Tibial artery (tissue), 4 donors: ENCODE measurements at places on chromosomes 1 and 21.

DNA sequence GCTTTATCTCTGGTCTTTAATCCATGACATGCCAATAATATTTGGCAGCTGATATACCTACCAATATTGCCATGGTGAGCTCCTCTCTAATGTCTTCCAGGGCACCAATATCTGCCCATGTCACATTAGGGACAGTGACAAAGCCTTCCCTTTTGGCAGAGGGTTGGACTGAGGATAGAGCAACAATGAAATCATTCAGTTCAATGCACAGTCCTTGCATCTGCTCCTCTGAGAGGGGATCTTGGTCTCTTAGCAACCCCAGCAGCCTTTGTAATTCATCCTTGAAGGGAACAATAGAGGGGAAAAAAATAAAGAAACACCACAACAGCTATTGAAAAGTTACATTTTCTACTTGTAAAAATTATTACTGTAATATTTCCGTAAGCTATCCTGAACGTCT, 42.3 kb downstream of the NVL start:
- no peak for DNase-seq

DNA sequence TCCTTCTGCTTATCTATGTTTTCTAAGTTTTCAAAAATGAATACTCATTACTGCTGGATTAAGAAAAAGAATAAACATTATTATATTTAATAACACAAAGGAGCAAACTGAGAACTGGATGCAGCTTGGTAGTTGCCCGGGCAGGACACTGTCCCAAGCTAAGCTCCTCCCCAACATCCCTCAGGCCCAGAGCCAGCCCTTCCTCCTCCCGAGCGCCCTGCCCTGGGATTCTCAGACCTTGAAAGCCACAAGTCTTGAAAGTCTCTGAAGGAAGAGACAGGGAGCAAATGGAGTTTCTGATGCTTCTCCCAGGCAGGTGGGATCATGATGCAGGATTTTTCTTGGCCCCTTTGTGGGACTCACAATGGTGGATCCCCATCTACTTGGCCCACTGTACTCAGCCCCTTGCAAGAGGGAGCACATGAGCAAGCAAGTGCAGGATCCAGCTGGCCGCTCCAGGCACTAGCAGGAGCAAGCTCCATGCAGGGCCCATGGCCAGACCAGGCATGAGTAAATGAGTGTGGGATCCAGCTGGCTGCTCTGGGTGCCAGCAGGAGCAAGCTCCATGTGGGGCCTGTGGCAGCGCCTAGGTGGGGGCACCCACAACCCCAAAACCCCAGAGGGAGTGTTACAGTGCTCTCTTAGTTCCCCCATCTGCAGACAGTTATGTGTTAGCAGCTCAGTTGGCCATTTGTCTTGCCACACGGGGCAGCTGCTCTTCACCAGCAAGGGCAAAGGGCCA, 32.1 kb upstream of the RAB4A start:
- no peak for DNase-seq

DNA sequence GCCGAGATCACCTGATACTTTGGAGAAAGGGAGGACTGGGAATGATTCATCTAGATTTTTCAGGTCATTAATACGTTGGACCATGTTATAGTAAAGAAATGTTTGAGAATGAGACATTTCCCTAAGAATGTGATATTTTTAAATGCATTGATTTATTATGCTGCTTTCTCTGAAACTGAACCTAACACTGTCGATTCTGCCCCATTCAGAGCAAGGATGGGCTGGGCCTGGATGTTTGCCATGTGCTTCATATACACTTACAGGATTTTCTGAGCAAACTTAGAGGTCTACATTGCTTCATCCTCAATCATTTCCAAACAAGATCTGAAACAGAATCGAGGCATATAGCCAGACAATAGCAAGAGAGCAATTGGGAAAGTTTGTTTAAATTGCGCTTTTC, 183.3 kb downstream of the CRB1 start:
- DNase-seq: no peak

GRCh38 chr1:61053712-61054600, 28.4 kb upstream of the NFIA start:
- DNase-seq: no peak

- no peak for DNase-seq
Measured at GRCh38 chr1:222794656-222795474, 20.0 kb upstream of the DISP1 start.

DNA sequence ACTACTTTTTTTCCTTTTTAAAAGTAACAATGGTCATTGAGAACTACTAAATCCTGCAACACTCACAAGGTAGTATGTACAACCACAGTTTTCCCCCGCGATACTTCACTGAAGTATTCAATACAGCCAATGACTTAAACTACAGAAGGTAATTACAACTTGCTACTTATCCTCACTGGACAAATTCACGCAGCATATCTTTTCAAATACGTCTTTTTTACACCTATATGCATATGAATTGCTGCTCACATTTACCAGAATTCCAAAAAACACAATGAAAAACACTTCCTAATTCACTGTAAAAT, 12.4 kb downstream of the NRIP1 start:
- no peak for DNase-seq

DNA sequence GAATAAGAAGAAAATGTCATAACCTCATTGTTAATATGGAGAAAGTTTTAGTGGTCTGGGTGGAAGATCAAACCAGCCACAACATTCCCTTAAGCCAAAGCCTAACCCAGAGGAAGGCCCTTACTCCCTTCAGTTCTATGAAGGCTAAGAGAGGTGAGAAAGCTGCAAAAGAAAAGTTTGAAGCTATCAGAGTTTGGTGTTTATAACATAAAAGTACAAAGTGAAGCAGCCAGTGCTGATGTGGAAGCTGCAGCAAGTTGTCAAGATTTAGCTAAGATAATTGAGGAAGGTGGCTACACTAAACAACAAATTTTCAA, 67.6 kb upstream of the BCL9 start:
- DNase-seq: no peak

DNA sequence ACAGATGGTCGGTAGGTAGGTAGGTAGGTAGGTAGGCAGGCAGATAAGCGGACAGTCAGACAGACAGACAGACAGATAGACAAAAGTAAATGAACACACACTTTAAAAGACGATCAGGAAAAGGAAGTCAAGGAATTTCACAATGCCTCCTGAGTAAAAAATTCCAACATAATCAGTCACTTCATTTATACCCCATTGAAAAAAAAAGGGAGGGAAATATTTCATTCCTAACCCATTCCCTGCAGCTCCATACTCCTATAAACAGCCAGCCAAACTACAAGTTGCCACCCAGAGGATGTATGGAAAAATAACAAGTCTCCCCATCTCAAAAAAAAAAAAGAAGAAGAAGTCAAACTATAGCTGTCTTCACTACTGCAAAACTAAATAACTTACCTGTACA, 43.4 kb downstream of the ZZZ3 start:
- DNase-seq: no peak

DNA sequence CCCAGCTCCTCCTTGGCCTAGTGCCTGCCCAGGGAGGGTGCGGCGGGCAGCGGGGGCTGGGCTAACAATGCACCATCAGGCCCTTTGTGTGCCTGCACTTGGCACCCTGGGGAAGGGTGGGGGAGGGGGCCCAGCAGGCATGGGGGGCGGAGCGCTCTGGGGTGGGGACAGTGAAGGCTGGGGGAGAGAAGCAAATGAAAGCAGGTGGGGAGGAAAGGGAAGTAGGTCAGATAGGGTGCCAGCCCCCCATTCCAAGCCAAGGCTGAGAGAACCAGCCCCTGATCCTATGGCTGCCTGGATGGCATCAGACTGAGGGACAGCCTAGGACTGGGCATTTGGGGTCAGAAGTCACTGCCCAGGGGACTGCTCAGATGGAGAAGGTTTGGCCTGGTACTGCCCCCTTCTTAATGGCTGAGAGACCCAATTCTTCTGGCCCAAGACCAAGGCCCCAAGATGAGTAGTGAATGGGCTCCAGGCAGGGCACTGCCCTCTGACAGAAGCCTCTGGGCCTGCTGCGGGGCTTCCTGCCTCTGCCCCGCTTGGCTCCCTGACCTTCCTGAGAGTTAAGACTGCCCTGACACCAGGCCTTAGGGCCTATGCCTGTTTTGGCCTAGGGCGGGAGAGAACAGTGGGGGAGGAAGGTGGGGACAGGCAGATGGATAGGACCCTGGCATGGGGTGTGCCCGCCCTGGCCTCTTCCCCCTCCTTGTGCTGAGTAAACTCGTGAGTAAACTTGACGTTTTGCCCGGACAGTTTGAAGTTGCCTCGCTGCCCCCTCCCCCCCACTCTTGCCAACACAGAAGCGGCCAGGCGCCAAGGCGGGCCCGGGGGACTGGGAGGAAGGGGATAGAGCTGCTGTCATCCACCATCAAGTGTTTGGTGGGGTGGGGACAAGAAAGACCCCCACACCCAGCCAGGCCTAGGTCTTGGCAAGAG, 2.7 kb downstream of the ZBTB7B start:
- peak; percentile 77 for DNase-seq

DNA sequence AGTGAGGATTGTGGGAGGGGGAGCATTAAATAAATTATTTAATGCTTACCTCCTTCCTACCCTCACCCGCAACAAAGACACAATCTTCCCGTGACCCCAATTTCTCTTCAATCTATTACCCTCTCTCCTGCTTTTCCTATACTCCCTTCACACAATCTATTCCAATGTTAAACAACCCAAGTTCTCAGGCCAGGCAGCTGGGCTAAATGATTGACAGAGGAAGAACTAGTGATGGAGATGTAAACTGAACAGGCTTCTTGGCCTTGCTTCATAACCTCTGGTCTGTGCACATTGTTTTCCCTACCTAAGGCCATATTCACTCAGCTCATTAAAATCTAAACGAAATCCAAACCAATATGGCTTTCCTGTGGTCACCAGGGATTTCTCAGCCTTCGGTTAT, 3.9 kb upstream of the RCC1 start:
- no peak for DNase-seq

DNA sequence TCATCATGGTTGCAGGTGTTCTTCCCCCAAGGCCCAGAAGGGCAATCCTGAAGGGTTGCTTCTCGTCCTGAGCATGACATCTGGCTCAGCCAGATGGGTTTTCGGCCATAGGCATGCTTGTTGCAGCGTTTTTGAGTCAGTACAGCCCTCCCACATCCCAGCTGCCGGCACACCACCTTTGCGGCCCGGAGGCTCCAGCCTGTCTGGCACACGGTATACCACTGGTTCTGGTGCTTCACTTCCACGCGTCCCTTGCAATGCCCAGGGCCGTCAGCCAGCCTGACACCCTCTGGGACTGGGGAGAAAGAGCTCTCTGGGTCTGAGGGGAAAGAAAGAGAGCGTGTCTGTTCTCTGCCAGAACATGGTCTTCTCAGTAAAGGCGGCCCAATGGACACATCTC, 7.2 kb downstream of the CD5L start:
- no peak for DNase-seq

GRCh38 chr1:246142320-246142893, 364.7 kb downstream of the SMYD3 start:
- no peak for DNase-seq

DNA sequence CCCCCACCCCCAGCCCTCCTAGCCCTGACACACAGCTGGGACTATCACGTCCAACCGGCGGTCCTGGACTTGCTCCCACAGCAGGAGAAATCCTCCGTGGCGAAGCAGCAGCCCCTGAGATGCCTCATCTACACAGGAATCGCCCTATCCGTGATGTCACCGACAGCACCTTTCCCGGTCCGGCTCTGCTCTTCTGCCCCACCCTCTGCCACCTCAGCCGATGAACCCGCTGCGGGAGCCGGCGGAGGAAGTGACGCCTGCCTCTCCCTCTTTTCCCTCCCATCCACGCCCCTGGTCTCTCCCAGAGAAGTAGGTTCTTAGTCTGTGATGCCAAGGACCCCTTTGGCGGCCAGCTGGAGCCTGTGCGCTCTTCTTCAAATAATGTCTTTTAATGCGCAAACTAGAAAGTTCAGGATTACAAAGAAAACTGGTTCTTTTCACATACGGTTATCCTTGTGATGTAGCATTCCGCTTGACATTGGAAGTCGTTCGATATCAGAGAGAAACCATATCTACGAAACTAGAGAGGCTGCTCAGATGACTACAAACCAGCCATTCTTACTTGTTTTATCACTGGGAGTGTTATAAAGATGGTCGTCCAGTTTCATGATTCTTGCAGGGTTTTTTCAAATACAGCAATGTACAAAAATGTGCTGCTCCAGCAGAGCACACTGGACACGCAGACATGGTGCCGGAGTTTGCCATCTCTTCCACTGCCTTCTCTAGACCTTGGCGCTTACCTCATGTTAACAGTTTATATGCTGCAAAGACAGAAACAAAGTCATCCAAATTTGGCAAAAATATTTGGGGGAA, 120.3 kb downstream of the PPIAL4G start:
- no peak for DNase-seq

DNA sequence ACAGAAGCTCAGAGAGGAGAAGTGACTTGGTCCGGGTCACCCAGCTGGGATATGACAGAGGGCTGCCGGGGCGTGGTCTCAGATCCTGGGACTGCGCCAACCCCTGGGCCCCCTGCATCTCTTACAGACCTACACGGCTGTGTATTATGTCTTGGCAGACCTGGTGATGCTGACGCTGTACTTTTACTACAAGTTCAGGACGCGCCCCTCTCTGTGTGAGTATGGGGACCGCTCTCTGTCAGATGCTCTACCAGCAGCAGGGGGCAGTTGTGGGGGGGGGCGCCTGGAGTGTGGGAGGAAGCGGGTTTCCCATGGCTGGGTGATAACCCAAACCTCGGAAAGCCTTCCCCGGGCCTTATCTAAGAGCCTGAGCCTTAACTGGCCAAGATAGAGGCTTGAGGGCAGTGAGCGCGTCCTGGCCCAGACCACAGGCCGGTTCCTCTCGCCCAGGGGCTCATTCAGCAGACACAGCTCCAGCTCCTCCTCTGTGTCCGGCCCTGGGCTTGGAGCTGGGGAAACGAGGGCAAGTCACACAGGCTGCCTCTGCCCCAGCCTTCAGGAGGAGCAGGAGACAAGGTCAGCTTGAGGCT, 13.3 kb downstream of the SLC66A1 start:
- no peak for DNase-seq

DNA sequence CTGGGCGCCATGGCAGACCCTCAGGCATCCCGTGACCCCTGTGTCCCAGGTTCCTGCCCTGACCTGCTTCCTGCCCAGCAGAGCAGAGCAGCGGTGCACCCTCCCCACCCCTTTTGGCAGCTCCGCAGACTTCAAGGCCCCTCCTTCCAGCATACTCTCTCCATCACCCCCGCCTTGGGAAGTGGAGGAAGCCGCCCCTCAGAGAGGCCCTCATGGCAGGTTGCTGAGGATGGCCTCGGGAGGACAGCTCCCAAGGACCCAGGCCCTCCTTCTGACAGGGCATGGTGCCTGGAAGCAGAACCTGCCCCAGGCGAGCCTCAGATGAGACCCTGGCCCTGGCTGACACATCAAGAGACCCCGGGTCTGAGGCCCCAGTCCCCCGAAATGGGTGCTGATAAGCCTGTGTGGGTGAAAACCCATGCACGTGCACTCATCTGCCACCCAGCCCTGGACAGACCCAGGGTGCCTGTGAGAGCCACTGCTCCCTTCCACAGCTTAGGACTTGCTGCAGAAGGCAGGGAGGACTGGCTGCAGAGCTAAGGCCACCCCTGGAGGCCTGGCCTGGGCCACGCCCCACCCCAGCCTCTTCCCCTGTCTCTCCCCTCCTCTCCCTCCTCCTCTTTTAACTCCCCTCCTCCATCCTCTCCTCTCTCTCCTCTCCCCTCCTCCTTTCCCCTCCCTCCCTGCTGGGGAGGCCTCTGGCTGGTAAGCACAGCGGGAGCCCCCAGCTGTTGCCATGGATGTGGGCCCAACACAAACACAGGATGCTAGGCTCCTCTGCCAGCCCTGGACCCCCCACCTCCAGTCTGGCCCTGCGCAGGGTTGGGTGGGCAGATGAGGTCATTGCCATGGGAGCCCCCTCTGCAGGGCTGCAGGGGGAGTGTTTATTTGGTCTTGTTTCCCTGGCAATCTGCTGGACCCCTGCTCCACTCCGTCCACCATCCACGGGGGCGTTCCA, 33.7 kb downstream of the WNT9A start:
- DNase-seq: no peak

- DNase-seq: no peak
Measured at GRCh38 chr1:171973421-171973820, 132.1 kb downstream of the DNM3 start.
